ENCODE measurements at places on chromosomes 13 and 19.
A peak's percentile ranks its signal among the peaks of the same experiment; 100 is the strongest.

DNA sequence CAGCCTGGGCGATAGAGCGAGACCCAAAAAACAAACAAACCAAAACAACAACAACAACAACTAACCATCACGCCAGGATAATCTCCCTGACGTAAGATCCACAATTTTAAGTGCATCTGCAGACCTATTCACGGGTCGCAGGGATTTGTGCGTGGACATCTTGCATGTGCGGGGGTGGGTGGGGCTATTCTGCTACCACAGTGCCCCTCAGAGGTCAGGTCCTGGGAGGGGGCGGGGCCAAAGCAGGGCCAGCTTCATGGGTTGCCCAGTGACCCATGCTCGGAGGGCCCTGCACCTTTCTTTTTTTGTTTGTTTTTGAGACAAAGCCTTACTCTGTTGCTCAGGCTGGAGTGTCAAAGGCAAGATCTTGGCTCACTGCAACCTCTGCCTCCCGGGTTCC lies 2.6 kb upstream of the CDC42EP5 start:
- no peak for DNase-seq

GRCh38 chr13:81726037-81726726 lies 1385.3 kb upstream of the SPRY2 start:
- DNase-seq = no peak

DNA sequence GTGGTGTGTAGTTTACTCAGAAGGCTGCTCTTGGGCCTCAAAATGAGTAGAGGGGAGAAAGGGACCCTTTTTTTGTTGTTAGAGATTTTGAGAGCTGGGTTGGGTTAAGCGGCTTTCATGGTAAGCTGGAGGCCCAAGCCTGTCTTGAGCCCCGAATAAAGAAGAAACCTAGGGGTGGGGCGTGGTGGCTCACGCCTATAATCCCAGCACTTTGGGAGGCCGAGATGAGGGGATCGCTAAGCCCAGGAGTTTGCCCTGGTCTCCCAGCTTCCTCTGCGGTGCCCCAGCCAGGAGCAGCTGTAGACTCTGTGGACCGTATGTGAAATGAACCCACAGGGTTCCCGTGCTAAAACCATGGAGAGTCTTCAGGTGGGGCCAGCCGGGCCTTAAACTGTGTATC lies 56.1 kb downstream of the KDM4B start:
- no peak for DNase-seq

DNA sequence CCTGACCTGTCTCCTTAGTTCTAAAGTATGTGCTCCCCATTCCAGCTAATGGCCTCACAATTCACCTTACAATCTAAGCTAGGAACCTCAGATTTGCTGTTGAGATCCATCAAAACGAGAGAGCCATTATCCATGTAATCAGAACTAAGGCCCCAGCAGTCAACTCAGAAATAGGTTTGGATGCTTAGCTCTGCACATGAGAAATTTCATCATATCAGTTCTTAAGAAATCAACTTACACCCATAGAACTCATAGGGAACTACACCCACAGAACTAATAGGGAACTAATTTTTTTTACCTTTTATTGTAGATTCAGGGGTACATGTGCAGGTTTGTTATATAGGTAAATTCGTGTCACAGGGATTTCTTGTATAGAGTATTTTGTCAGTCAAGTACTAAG lies 28.7 kb downstream of the CYSLTR2 start:
- no peak for DNase-seq

DNA sequence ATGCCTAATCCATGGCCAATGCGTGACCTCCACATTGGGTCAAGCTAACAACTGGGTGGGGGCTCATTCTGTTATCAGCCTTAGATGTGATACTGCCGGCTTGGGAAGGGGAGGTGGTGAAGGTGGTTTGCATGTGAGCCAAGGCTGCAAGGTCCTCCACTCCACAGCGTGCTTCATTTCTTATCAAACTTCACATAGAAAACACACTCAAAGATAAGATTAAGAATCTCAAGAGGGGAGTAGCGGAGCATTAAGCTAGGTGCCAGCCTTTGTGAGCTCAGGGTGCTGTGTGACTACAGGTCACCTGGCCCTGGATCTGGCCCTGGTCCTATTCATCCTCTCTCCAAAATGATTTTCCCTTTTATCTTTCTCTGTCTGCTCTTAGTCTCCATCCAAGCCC lies 13.3 kb upstream of the ARGLU1 start:
- DNase-seq = no peak

DNA sequence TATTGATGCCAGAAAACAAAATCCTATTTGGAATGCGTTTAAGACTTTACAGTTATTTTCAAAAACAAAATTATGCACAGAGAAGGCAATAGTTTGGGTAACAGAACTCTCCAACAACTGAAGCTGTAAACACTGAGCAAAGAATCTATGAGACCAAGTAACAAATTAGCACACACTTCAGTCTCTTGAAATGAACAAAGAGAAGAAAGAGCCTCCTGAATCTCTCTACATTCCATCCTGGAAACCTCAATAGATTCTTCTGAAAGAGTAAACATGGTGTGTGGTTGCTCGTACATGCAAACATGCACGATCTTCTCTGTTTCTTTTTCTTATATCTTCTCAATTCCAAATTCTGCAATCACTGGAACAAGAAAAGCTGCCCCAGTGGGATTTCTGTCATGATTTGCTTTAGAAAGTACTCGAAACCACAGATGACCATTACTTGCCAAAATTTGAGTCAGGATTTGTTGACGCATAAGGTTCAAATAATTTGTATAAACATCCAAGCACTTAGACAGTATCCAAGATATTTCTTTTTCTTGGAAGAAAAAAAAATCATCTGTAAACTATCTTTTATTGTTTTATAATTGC lies 137.9 kb upstream of the DACH1 start:
- no peak for DNase-seq

GRCh38 chr19:44603201-44603945 lies 10.0 kb upstream of the IGSF23 start:
- no peak for DNase-seq

DNA sequence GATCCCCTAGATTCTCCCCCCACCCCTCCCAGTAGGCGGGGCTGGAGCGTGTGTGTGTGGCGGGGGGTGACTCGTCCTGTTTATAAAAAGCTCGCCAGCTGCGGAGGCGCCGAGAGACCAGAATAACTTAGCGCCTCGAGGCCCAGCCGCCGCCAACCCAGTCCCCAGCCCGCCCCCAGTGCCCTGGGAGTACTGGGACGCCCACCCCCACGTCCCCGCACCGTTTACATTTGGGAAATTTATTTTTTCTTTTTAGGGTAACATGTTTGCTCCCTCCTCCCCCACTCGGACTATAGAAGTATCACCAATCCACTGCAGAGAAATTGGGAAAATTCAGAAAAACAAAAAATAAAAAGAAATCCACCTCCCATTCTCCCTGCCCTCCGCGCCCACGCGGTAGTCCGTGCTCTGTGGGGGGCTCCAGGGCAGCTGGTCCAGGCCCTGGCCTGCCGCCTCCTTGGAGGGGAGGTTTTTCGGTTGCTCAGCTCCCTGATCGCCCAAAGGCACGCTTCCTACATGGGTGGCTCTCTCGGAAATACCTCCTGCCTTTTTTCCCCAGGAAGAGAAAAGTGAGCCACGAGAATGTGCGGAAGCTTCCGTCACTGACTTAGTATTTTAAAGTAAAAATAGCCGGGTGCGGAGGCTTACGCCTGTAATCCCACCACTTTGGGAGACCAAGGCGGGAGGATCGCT lies 1.5 kb upstream of the RAB3A start:
- DNase-seq = peak; percentile 79

GRCh38 chr19:9996541-9996940 lies 13.8 kb downstream of the COL5A3 start:
- DNase-seq = no peak

DNA sequence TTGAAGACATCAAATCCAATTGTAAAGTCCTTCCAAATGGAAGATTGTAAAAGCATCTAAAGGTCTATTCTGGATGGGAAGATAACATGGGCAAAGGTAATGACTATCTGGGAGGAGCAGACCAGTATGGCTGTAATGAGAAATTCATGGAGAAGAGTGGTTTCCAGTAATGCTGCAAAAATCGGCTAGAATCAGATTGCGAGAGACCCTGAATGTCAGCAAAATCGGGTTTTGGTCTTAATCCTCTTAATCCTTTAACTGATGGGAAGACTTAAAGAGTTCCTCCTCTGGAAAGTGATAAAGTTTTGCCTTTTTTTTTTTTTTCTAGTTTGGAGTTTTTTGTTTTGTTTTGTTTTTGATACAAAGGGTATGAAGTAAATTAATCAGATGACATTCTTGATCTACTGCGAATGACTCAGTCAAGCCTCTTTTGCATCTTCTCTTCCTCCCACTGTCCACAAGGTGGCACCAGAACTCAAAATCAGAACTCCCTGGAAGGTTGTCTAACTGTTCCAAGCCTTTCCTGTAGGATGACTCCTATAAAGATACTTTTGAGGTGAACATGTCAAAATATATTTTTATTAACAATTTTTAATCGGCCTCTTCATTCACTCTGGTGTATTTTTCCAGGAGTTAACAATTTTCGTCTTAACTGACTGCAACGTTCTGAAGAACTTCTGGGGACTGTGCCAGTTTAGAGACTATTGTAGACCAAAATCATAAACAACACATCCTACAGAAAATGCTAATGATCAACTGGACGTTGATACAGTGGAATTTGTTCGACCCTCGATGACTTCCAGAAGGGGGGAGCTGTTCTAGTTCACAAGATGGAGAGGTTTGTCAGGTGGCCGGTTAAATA lies 213.3 kb upstream of the MIR17HG start:
- no peak for DNase-seq

- peak; percentile 95 for DNase-seq
Observed at GRCh38 chr19:43667876-43668405, 2.0 kb downstream of the PLAUR start.

DNA sequence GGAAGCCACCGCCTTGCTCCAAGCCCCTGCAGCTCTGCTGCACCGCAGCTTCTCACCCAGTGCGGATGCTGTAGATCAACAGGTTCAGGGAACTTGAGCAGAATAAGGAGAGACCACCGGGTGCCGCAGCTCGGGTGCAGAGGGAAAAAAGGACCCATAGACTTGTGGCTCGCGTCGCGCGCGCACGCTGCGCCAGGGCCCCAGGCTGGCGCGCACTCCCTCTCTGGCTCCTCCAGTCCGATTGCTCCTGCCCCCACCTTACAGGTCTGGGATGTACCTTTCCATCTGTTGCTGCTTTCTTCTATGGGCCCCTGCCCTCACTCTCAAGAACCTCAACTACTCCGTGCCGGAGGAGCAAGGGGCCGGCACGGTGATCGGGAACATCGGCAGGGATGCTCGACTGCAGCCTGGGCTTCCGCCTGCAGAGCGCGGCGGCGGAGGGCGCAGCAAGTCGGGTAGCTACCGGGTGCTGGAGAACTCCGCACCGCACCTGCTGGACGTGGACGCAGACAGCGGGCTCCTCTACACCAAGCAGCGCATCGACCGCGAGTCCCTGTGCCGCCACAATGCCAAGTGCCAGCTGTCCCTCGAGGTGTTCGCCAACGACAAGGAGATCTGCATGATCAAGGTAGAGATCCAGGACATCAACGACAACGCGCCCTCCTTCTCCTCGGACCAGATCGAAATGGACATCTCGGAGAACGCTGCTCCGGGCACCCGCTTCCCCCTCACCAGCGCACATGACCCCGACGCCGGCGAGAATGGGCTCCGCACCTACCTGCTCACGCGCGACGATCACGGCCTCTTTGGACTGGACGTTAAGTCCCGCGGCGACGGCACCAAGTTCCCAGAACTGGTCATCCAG lies 964 bp downstream of the PCDH17 start:
- DNase-seq = peak; percentile 48

DNA sequence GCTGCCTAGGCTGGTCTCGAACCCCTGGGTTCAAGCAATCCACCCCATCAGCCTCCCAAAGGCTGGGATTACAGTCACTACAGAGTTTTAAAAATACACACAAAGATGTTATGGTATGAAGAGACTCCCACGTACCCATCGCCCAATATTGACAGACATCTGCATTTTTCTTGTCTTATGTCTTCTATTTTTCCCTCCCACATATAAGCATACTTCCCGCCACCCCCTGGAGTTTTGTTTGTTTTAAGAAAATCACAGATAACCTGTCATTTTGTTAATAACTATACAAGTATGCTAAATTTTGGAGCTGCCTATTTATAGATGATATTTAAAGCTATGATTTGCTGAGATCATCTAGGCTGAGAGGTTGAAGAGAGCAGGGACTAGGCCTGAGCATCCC lies 6.2 kb upstream of the SMG9 start:
- no peak for DNase-seq

DNA sequence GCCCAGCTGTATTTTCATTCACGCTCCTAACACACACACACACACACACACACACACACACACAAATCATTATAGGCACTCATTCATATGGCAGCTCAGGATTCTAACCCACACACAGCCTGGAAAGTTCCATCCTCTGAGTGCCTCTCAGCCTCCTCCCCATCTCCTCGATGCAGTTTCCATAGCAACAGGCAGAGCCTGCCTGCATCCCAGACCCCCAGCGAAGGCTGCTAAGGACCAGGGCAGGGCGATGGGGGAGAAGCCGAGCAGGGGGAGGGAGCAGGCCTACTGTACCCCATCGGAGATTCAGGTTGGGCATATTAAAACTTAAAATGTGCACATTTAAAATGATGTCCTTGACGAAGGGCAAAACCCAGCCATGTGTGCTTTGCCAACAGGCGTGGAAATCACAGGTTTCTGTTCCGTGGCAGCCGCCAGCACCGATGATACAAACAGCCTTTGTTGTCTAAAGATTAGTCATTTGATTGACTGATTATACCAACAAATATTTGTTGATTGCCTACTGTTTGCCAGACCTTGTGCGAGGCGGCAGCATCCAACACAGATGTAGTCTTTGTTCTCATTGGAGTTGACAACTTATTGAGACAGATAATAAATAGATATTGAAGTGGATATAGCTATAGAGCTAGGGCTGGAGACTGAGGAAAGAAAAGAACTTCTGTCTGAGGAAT lies 43.8 kb upstream of the USP29 start:
- DNase-seq = no peak

GRCh38 chr13:66781241-66781640 lies 448.9 kb downstream of the PCDH9 start:
- DNase-seq = no peak

GRCh38 chr19:53192771-53193534 lies at the start of gene ZNF665:
TSS of gene ZNF665 (minus strand) at chr19:53193358. CDS start at chr19:53182898, 10,460 bp downstream.
- peak; percentile 80 for DNase-seq

GRCh38 chr13:74036373-74036772 lies 97.8 kb downstream of the KLF12 start:
- DNase-seq = no peak

GRCh38 chr13:107866032-107866940 lies 349.1 kb downstream of the LIG4 start:
- no peak for DNase-seq

- DNase-seq = no peak
Observed at GRCh38 chr19:56108447-56109195, 12.5 kb downstream of the ZNF787 start.
